ENCODE measurements at places on chromosomes 16 and 17.

DNA sequence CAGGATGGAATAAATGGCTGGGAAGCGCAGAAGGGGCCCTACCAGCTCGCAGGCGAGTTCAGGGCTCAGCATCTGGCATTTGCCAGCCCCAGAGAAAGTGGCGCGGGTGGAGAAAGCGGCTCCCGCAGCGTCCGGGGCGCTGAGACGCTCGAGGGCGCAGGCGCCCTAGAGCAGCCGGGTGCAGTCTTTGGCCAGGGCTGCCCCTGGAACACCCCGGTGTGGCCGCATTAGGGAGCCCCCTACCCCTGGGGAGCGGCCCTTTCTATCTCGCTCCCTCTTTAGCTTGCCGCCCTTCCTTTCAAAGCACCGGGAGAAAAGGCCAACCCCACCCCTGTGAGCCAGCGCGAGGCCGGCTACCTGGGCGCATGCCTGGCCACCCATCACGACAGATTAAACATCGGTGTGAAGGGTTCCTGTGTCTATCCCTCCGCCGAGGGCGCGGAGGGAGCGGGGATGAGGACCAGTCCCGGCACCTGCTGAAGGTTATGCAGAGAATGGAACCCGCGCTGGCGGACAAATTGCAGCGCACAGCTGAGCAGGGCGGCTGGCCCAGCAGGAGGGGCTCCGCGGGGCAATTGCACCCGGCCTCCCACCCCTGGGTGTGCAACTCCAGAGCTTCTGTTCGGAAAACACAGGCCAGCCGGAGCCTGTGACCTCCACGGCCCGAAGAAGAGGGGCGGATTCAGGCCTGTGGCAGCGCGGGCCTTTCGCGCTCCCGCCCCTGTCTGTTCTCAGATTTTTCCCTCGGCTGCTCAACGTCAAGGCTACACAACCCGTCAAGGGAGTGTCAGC, 15.6 kb upstream of the FOXF1 start:
- no peak for DNase-seq

DNA sequence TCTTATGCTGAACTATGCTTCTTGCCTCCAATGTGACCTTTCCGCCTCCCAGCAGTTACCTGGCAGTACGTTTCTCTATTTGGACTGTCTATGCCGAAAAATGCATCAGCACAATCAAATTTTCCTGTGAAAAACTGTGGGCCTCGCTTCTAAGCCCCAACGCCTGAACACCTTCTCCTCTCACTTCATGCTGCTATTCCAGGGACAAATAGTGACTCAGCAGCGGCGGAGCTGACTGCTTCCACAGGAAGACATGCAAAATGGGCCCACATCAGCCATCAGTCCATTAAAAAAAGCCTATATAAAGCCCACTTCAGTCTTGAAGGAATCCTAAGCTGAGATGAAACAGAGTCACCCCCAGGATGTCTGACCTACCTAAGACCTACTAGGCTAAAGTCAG, 10.5 kb upstream of the PIP4K2B start:
- no peak for DNase-seq

GRCh38 chr16:88196471-88197400, 186.0 kb upstream of the ZNF469 start:
- no peak for DNase-seq

GRCh38 chr17:64148699-64149098, 18.8 kb upstream of the ERN1 start:
- no peak for DNase-seq

GRCh38 chr17:67290711-67291291, 45.8 kb upstream of the HELZ start:
- DNase-seq = no peak

DNA sequence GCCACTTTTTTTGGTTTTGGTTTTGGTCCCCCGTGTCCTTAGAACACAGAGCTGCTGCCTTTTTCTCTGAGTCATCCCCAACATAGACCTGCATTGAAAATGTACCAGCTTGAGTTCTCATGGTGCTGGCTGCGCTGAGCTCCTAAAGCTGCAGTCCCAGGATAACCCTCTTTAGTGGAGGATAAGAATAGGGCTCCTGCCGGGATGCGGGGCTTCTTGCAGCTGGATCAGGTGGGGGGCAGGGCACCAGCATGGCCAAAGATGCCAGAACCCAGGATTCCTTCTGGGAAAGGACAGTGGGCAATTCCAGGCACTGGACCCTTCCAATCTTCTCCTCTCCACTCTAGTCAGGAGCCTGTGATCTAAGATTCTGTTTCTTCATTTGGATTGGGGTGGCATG, 8.3 kb upstream of the CLUH start:
- DNase-seq = no peak
